Brain (organoid and tissue), 16 donors: ENCODE measurements at places on chromosomes 2 and 18.

- DNase-seq, result no peak
Measured at GRCh38 chr2:233793465-233794127, 15.5 kb downstream of the MROH2A start.

DNA sequence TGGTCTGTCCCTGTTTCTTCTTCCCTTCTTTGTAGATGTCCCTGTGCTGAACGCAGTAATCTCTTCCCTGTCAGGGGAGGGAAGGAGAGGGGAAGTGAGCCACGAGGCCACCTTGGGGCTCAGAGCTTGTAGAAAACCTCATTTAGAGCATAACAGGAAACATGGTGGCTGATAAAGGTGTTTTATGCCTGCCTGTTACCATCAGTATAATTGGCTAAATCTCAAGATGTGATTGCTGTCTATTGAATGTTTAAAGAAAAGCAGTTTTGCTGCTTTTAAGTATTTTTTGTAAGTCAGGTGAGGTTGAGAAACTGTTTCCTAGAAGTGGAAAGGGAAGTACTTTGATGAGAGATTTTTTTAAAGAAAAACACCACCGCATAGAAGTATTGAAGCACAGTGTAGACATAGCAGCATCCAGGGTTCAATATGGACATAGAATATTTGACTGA lies 59.7 kb upstream of the PDK1 start:
- DNase-seq, result no peak

- no peak for DNase-seq
Measured at GRCh38 chr2:203492965-203493364, 42.1 kb downstream of the RAPH1 start.

- no peak for DNase-seq
Measured at GRCh38 chr18:41373612-41374011, 581.4 kb upstream of the PIK3C3 start.

DNA sequence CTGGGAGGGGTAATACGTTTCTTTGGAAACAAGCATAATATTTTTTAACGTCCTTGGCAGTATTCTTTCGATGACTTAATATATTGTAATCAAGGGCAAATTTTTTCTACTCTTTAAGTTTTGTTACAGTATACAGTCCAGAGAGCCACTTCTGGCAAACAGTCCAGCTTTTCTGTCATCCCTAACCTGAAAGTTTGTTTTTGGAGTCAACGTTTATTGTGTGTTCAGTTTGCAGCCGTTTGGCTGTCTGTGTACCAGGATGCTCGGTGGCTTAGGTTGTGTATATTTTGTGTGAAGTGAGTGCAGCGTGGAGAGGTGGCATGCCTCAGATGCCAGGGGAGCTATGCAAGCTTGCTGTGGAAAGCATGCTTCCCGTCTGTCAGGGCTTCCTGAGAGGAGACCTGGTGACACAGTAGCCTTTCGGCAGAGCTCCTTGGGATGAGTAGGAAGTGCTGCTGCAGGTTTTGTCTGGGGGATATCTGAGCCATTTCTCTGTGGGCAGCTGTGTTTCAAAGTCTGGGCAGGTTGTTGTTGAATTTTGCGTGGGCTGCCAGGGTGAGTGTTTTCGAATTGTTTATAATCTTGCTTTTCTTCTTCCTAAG lies 14.7 kb downstream of the MAP3K20 start:
- DNase-seq, result no peak

DNA sequence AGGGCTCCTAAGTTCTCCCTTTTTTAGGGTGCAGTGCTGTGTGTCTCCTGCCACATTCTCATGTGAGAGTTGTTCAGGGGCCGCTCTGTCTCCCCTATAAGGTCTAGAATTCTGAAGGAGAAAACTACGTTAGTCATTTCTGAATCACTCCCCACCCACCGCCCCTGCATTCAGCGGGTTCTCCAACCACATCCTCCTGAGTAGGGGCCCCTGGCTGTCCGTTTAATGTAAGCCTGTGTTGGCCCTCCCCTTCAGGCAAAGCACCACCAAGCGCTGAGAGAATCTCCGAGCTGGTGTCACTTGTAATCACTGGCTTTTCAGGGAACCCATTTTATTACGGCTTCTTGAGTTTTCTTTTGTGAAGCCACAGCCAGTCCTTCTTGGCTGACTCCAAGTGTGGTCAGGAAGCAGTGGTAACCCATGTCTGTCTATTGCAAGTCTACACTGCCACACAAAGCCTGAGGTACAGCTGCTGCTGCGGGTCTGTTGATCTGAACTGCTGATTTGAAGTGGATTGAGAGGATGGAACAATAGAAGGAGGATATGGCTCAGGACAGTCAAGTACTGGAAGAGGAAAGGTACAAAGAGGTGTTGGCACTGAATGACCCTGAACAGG lies 16.9 kb downstream of the LCT start:
- DNase-seq, result no peak

DNA sequence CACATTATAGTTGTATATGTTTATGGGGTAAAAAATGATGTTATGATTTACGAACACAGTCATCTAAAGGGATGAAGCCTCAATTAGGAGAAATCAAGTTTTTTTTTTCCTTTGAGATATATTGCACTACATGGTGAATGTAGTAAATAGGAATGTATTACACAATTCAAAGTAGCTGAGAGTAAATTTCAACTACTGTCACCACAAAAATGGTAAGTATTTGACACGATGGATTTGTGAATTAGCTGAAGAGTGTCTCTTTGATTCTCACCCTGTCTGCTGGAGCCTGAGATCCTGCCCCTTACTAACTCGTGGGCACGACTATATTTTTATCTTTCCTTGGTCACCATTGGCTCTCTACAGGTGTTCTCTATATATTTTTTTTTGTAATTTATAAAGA lies 540.4 kb upstream of the DSEL start:
- DNase-seq, result no peak

DNA sequence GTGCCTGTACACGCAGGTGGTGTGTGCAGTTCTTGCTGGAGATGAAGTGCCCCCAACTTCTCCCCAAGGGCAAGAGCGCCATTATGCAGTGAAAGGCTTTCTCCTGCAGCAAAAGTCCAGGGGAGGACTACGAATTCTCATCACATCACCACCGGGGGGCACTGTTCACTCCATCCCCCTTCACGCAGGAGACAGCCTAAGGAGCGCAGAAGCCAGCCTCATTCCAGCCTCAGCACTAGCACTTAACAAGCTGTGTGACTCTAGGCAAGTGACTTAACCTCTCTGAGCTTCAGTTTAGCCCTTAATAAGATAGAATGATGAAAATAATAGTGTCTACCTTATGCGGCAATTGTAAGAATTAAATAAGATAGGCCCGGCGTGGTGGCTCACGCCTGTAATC lies 32.3 kb downstream of the DNMT3A start:
- DNase-seq, result peak; percentile 57

DNA sequence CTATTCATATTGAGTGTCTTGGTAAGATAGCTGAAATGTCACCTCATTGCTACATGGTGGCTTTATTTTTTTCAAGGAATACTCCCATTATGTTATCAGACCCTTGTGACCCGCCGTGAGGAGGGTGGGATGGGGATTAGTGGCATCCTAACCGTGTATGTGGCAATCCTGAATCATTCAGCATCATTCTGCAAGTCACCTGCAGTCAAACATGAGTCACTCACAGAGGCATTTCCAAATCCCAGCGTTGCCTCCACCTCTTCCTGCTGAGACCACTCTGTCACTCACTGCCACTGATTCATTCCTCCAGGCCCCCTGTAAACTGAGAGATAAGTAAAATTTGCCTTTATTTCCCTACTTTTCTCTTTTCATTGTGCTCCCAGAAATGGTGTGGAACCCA lies 307.4 kb upstream of the KLHL29 start:
- DNase-seq, result no peak

DNA sequence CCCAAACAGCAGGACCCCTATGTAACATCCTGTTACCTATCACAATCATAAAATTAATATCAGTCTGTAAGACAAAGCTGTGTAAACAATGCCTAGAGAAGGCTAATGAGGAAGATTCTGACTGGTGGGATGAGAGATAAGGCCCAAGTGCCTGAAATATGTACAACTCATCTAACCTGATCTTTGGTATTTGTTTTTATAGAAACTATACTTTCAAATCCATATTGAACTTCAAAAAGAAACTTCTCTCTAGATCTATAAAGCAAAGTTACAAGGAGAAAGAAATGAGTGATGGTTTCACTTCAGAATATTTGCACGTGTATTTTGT lies 36.1 kb upstream of the ITGA4 start:
- DNase-seq, result no peak

- no peak for DNase-seq
Measured at GRCh38 chr2:237143676-237144440, 58.2 kb downstream of the COPS8 start.

DNA sequence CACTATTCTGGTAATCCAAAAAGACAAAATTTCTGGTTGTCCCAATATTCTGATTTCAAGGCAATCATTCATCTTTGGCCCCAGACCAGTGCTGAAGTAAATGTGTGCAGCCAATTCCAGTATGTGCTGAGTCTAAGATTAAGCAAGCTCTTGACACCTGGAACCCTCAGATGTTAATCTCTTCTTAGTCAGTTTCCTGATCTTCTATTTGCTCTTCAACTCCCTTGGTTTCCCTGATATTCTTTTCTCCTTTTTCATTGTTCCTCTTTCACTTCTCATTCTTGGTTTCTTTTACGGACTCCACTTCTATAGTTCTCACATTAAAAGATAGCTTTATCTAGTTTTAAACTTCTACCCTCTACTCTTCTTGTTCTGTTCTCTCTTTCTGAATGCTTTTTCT lies 445.7 kb upstream of the FANCL start:
- DNase-seq, result no peak
